Anterior cingulate cortex (tissue), 58 donors: ENCODE measurements at places on chromosomes 3 and 15.
A peak's percentile ranks its signal among the peaks of the same experiment; 100 is the strongest.

DNA sequence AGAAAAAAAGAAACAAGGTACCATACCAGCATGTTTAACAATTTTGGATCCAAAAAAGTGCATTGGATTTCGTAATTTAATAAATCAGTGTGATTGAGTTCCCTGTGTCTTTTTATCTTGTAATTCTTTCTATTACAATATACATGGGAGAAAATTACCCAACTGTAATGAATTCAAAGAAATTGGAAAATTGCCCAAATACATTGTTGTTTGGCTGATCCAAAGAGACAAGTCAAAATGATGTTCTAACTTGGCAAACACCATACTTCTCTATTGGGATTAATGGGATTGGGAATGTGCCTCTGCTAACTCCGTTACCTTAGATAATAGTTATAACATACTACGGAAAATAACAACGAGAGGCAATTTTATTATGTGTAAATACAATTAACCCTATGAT, 1097.1 kb downstream of the ROBO1 start:
- DNase-seq = no peak

DNA sequence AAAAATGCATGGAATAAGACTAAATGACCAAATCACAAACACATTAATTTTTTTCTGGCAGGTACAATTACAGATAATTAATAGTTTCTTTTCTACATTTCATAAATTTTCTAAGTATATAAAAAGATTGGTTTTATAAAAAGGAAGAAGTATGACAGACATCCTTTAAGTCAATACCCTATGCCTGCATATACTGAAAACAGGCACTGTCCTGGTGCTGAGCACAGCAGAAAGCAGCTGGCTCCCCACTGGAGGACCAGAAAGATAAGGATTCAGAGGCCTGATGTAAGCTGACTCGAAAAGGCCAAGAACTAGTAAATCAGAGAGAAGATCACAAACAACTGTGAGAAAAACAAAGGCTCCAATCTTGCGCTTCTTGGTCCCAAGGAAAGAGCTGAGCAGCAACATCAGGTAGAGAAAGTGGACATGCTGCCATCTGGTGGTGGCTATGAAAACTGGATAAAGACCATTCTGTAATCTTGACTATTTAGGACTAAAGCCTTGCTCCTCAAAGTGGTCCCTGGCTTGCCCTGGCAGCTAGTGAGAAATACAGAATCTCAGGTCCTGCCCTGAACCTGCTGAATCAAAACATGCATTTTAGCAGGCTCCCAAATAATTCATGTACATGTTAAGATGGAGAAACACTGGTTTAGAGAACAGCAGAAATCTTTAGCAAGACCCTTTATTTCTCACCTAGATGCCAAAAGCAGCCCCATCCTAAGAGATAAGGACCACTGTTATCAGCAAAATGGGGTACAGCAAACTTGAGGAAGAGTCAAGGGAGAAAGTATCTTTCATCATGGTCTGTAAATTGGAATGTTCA, 76.0 kb downstream of the TRANK1 start:
- peak; percentile 23 for DNase-seq

GRCh38 chr3:72301779-72302178, 516.8 kb upstream of the PROK2 start:
- no peak for DNase-seq

DNA sequence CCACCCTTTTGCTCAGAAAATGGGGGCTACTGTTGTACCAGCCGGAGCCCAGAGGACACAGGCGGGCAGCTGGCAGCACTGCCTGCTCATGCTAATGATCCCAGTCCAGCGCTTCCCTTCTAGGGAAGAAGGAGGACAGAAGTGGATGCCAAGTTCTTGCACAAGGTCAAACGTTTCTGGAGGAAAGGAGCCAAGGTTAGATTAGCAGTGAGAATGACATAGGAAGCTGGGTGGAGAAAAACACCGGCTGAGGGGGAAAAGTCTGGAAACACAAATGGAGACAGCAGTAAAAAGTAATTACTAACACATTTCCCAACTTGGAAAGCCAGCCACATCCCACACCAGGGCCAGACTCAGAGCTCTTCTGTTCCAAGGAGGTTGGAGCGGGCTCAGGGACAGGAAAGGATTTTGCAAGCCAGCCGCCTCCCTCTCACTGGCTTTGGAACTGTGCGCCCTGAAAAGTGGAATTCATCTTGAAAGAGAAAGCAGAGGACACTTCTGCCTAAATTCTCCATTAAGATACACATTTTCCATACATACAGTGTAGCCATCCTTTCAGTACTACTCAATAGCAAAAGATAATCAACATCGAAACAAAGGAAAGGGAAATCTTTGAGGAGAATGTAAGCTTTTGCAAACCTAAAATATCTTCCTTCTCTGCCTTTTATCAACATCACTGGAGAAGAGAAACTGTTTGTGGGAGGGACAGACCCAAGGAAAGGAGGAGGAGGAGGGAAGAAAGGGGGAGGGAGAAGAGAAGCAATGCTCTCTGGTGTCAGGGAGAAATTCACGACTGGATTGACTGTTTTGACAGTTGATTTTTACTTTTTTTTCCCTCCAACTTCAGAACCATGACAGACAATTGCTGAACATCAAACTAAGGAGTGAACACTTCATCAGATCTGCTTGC, 133.6 kb downstream of the CD47 start:
- peak; percentile 10 for DNase-seq

DNA sequence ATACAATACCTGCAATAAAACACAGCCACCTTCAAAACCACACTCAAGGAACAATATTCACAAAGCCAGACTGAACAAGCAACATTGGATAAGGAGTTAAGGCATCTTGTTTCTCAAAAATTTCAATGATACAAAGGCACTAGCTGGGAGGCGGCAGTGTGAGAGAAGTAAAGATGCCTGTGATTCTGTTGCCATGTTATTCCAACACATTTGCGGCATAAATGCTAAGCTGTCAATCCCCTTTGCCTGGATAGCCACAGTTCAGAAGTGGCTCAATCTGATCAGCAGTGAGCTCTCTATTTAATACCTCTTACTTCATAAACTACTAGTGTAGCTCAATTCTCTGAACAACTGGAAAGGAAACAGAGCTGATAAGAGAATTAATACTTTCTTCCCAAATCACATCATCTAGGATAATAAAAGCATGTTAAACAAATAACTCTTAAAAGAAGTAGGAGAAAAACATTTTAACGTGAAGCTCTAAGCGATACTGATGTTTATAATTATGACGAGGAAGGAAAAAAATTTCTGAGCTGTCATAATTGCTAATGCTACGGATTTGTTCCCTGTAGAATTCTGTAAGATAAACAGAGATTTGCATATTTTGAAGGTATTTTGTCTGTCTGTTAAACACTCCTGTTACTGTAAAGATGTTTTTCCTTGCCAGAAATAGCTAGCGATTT, 358.4 kb downstream of the FOXP1 start:
- DNase-seq = no peak

GRCh38 chr3:130894130-130894985, 474 bp downstream of the ATP2C1 start:
- DNase-seq = peak; percentile 59

- no peak for DNase-seq
Observed at GRCh38 chr3:134348524-134348923, 25.7 kb downstream of the AMOTL2 start.

- DNase-seq = no peak
Observed at GRCh38 chr15:42289166-42289565, 15.9 kb upstream of the TMEM87A start.

- DNase-seq = no peak
Observed at GRCh38 chr15:82263350-82263749, 732 bp downstream of the SAXO2 start.

DNA sequence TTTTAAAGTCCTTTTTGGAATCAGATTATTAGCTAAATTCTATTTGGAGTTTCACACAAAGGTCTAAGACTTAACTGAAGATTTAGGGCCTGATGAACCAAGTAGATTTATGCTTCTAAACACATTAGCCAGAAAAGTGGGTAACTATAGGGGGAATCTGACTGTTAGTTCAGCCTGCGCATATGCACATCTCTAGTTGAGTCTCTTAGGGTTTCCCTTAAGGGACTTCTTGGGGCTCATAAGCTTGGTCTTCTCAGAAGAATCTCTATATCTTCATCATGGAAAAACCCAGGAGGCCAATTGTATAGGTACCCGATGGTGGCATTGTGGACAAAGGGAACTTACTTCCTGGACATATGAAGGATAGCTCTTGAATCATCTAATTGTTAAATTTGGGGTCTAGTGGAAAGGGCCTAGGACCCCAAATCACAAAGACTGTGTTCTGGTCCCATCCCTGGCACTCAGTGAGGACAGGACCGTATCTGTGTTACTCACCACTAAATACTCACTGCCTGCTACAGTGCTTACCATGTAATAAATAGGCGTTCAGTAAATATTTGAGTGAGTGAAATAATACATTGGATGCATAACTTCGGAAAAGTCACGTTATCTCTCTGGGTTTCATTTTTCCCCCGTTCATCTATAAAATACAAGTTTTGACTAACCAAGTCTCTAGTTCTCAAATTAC, 17.0 kb downstream of the SELENOT start:
- DNase-seq = no peak

DNA sequence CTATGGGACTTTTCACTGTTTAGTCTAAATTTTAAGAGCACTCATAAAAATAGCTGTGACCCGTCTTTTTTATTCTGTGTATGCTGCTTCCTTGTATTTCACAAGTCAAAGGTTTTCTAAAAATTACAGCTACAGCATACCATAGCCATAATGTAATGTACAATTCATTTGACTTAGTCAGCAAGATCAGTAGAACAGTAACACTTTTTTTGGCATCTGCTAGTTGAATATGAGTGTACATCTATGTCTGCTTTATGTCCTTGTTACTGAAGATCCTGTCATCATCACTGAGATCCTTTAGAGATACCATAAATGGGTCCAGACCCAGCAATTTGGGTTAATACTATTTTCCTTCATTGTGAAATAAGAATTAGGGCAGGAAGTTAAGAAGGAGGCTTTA, 42.2 kb downstream of the CMSS1 start:
- DNase-seq = no peak

- DNase-seq = no peak
Observed at GRCh38 chr15:71748293-71748718, 62.0 kb upstream of the NR2E3 start.

DNA sequence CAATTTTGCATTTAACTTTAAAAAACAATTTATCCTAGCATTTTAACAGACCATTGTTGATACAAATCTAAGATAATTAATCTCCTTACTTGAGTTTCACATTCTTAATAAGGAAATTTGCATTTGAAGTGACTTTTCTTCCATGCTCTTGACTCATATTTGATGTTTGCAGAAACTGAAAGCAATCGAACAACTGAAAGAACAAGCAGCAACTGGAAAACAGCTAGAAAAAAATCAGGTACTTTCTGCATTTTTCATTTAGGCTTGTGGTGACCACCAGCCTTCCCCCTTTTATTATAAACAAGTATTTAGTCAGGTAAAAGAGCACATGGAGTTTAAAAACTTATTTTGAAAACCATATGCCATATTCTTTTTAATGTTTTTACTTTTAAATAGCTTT, 20.1 kb upstream of the SELENOT start:
- DNase-seq = no peak

DNA sequence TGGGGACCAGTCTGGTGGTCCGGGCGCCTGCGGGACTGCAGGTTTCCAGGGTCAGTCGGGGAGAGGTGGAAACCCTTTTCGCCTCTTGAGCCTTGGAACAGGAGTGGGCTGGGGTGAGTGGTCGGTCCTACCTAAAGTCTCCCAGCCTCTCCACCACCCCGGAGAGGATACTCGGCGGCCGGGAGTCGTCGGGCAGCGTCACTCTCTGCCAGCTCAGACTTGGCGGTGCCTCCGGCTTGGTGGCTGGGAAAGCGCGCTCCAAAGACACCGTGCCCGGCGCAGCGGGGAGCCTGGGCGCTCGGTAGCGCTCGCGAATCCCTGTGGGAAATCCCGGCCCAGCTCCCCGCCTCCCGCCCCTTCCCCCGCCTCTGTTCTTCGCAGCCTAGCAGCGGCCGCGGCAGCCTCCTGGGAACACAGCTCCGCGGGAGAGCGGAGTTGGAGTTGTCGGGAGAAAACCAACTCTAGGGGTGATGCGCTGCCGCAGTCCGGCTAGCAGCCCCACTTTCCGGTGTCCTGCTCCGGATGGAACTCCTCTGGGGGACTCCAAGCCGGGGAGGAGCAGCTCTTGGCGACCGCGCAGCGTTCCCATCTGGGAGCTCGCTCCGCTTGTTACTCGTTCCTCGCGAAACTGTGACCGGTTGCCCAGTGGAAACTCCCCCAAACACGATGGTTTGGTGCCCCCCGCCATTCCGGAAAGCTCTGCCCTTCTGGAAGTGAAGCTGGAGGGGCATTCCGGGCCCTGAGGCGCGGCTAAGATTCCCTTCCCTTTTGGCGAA, 1.4 kb downstream of the EPHB1 start:
- DNase-seq = peak; percentile 66

GRCh38 chr3:55746808-55747413, 259.8 kb upstream of the WNT5A start:
- DNase-seq = no peak

DNA sequence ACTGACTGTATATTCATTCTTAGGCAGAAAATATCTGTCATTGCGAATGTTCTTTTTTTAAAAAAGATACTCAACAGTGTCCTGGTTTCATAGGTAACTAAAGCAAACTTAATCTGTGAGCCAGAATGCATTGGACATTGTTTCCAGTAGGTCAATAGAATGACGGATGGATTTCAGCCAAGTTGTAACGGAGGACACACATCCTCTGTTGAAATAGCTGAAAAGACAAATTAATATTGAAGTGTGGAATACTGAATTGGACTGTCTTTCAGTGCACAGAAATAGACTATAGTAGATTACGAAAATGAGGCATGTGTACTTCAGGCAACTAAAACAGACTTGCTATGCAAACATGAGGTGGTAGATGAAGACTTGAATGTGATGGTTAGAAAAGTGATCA, 461.6 kb downstream of the WDR72 start:
- no peak for DNase-seq

DNA sequence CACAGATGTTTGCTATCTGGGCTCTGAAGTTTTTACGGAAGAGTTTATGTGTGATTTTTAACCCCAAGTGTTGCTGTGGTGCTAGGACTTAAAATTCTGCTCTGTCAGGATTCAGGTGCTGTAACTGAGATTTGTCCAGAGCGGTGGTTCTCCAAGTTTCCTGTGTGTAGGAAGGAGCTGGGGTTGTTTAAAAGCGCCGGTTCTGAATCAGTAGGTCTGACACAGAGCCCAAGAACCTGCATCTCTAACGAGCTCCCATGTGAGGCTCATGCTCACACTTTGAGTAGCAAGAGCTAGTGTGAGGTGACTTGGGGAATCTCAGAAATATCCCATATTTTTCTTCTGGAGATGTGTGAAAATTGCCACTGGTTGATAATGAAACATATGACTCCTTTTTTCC, 325.5 kb downstream of the SATB1 start:
- DNase-seq = no peak

- DNase-seq = no peak
Observed at GRCh38 chr3:12553921-12554391, 2.9 kb upstream of the MKRN2 start.

DNA sequence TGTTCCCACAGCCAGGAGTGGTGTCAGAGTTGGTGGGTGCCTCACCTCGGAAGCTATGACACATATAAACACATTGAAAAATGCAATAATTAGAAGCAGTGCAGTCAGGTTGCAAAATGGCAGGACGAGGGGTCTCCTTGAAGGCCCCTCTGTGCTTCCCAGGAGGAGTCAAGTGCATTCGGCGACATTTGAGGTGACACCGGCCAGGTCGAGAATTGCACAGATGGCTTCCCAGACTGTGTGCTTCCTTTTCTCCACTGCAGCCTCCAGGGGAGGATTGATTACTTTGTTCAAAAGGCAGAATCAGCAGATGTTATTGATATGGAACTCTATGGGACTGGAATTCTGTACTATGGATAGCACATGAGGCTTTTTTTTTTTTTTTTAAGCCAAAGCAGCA, 163.2 kb downstream of the MINAR1 start:
- DNase-seq = no peak
